Left kidney (tissue), 8 donors: ENCODE measurements at places on chromosomes 12 and 14.

GRCh38 chr12:68686262-68686594 lies 550 bp upstream of the NUP107 start:
- no peak for DNase-seq

- DNase-seq, result no peak
These were observed 367.0 kb upstream of the TMEM132C start for GRCh38 chr12:127899971-127900370.

DNA sequence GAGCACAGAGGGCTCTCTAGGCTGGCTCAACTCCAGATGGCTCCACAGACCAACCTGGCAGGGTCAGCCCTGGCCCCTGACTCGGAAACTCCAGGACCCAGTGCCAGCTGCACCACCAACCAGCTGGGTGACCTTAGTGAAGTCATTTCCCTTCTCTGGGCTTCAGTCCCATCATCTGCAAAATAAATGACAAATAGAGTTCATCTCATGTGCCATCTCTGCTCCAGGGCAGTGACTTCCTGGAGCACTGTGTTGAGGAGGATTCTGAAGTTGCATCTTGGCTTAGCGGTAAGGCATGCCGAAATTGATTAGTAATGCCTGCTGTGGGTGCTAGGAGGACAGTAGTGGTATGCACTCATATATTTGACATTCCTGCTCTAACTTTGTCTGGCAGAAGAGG lies 31.5 kb downstream of the DTX1 start:
- DNase-seq, result no peak

- no peak for DNase-seq
These were observed 362.6 kb downstream of the DAD1 start for GRCh38 chr14:22226381-22226780.

GRCh38 chr12:22406627-22407026 lies 72.1 kb upstream of the ST8SIA1 start:
- no peak for DNase-seq

- DNase-seq, result no peak
These were observed 1301.2 kb upstream of the FLRT2 start for GRCh38 chr14:84228702-84229101.

DNA sequence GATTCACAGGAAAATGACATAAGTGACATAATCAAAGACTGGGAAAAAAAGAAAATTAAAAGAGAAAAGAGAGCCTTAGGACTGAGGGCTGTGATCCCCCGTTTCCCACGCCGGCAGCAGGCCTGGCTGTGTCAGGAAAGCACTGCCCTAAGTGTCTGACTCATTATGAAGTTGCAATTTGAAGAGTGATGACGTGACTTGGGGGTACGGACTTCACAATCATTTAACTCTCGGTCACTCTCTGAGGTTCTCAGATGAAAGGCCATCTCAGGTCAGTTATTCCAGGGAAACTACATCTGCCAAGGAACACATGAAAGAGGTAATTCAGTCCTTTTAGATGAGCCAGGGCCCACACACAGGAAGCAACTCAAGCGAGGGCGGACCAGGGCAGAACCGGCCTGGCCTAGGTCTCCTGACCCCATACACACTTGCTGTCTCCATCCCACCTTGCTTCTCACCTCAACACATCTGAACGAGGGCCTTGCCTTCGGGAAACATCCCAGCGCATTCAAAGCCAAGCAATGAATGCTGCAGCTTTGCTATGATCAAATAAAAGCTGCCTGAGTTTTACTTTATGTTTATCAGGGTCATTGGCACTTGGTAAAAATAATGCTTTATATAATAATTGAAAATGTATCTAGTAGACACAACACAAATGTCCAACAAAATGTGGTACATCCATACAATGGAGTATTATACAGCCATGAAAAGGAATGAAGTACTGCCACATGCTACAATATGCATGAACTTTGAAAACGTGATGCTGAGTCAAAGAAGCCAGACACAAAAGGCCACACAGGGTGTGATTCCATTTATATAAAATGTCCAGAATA lies 2.7 kb downstream of the SSH1 start:
- no peak for DNase-seq

GRCh38 chr12:47038270-47038748 lies 41.1 kb upstream of the PCED1B start:
- peak; percentile 57 for DNase-seq

GRCh38 chr12:31246470-31246850 lies 79.5 kb downstream of the SINHCAF start:
- no peak for DNase-seq

GRCh38 chr14:88895116-88895515 lies 70.7 kb downstream of the TTC8 start:
- DNase-seq, result no peak

DNA sequence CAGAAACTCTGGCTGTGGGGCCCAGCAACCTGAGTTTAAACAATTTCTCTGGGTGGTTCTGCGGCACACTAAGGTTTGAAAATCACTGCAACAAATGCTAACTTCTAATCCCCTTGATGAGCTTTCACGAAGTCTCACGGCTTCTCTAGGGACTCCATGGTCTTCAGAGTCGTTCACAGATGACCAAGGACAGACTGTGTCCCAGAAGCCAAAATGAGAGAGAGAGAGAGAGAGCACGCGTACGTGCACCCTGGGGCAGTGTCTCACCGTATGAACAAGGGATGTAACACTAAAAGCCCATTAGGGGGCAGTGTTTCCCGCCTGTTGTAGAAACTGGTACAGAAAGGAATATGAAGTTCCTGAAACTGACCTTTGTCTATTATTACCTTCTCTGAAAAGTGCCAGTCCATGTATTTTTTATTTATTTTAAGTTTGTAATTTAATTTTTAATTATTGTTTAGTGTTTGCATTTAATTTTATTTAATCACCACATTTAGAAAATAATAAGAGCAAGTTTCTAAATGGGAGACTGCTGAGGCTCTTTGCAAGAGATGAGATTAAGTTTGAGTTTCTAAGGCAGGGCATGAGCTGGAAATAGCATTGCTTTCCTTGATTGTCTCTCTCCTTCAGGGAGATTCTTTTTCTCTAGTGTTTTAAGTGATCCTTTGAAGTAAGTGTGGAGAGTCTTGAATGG lies 3.4 kb downstream of the APOLD1 start:
- peak; percentile 85 for DNase-seq

- no peak for DNase-seq
These were observed 401.0 kb downstream of the TMEM121 start for GRCh38 chr14:105927096-105928060.

- no peak for DNase-seq
These were observed 28.5 kb downstream of the RASSF9 start for GRCh38 chr12:85807730-85808129.

- no peak for DNase-seq
These were observed 383.4 kb downstream of the KCNH5 start for GRCh38 chr14:62661818-62662217.

DNA sequence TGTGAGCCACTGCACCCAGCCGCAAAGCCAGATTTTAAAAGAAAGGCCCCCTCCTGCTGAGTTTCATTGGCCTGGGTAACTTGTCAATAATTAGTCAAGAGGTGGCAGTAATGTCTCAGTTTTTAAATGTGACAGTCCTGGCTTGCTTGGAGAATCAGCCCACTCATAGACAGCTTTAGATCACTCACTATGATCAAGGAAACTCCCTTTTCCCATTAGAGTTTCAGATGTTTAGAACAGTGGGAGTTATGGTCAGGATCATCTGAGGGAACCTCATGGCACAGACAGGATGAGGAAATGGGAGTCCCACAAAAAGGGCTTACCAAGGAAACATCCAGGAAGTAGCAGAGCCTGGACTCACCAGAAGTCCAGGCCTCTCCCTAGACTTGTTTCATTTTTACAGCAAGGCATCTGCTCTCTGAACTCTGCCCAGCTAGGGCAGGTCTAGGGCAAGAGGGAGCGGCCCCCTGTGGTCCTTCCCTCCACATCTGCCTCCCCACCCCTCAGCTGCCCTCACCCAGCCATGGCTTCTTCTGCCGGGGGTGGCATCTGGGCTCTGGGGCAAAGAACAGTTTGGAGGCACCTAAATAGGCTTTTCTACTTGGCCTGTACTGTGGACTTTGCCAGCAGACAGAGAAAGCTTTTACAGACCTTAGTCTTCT lies 11.2 kb downstream of the BCL2L14 start:
- DNase-seq, result no peak

DNA sequence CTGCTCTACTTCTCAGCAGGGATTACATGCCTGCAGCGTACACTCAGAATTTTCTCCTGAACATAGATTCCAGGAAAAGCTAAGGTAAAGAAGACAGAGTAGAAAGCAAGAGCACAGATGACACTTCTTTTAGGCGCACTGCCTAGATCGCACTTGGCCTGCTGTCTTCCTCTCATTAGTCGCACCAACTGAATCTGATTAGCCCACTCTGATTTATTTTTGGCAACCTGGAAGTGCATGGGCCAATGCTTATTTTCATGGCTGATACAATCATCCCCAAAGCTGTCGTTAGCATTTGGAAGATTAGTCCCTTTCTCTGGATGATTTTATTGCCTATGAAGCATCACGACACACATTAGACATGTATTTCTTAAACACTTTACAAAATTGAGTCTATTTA lies 152.5 kb downstream of the PTPRO start:
- DNase-seq, result no peak

DNA sequence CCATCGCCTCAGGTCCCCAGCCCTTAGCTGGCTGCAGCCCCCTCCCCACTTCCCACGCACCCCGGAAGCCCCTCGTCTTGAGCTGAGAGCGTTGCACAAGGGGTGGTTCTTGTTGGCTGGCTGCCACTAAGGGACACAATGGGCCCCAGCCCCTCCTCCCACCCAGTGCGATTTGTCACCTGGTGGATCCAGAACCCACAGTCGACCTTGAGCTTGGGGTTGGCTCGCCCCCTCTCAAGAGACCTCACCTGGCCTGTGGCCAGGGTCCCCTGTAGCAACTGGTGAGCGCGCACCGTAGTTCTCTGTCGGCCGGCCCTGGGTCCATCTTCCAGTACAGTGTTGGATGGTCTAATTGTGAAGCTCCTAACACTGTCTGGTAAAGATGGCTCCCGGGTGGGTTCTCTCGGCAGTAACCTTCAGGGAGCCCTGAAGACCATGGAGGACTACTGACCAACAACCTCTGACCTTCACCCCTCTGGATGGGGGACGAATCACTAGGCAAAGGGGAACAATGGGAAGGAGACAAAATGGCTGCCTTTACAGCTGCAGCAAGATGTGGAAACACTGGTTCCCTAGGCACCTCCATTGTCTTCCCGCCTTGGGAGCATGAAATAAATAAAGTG lies 6.6 kb downstream of the PHB2 start:
- DNase-seq, result no peak

GRCh38 chr12:54051026-54051842 lies 2.4 kb upstream of the HOXC4 start:
- DNase-seq, result peak; percentile 26

GRCh38 chr12:89707703-89708564 lies 704 bp downstream of the ATP2B1 start:
- DNase-seq, result peak; percentile 45

DNA sequence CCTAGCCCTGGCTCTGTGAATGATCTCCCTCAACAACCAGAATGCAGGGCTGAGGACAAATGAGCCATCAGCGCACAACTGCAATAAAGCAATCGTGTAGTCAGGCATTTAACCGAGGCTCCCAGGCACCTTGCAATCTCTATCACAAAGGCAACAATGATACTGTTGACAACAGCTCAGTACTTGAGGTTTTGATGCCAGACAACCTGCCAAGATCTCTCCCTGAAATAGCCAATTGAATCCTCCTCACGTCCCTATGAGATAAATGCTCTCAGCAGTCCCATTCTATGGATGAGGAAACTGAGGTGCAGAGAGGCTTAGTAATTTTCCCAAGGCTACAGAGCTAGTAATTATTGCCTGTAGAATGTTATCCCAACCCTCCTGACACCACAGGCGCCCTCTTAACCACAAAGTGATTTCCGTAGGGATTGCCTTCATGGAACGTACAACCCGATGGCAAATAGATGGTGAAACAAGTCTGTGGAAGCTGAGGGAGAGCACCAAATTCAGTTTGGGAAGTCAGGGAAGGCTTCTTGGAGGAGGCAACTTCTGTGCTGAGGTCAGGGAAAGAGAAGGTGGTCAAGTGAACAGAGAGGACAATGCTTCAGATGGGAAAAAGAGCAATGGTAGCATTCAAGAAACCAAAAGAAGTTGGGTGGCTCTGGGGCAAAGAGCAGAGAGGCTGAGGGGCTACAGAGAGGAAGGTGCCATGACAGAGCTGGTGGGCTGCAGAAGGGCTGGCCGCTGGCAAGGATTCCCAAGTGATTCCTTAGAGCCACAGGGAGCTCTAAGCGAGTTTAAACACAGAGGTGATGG lies 12.6 kb downstream of the SERPINA3 start:
- no peak for DNase-seq

DNA sequence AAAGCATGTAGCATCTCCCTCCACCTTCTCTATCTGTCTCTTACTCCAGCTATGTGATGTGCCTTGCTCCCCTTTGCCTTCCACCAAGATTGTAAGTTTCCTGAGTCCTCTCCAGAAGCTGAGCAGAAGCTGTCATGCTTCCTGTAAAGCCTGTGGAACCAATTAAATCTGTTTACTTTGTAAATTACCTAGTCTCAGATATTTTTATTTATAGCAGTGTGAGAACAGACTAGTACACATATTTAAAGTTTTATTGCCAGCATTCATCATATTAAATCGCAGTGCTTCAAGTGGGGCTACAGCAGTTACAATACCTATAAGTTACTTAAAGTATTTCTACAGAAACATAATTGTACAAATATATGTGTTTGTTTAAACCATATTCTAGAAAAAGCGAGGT lies 973.1 kb downstream of the SLC16A7 start:
- no peak for DNase-seq

- DNase-seq, result peak; percentile 44
These were observed 24.6 kb upstream of the APOF start for GRCh38 chr12:56387152-56387736.

DNA sequence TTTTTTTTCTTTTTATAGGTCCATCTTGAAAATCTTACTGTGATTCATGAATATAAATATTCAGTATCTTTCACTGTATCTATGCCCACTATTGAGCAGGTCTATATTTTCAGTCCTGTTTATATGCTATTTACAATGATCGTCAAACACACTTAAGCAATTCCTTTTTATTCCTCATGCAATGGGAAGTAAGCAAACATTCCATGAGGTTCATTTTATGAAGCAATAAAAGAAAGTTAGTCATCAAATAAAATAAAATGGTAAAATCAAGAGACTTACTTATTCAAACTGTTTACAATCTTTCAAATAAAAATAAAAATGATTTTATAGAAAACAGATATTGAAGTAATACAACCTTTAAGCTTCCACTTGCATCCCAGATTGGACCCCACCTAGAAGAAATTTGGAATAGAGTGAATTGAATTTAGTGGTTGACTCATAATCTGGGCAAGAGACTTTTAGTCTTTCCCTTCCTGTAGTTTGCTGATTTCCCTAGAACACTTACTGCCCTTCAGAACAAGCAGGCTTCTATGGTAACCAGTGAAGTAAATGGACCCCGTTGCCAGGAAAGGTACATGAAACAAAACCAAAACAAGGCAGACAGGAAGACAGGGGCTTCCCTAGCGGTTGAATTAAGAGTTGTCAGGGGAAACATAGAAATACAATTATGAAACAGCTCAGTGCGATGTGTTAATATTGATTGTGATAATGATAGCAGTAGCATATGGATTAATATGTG lies 241.0 kb upstream of the ATP2B1 start:
- DNase-seq, result no peak

GRCh38 chr14:36784541-36784940 lies 122.9 kb downstream of the PAX9 start:
- no peak for DNase-seq

GRCh38 chr12:6765634-6766581 lies at the start of gene PTMS:
Gene PTMS (plus strand): TSS chr12:6766363. CDS start chr12:6766706, 343 bp downstream.
- peak; percentile 88 for DNase-seq

- DNase-seq, result no peak
These were observed 111.8 kb downstream of the PLEKHG7 start for GRCh38 chr12:92814584-92814983.

GRCh38 chr14:47596232-47596631 lies 79.2 kb downstream of the MDGA2 start:
- no peak for DNase-seq
